ENCODE measurements at places on chromosomes 1 and 21. TPM values are rescaled to one million over a fixed set of nuclear protein-coding genes. Genes with fewer than 3 reads are reported as not detected.

GRCh38 chr1:23029337-23029736 is 10.1 kb downstream of the KDM1A start:
- no peak overlapping the region for H3K4me3 ChIP-seq
- no peak for DNase-seq
- no peak overlapping the region for H3K27ac ChIP-seq
- H3K27me3 ChIP-seq: no peaks in the 10 kb centered on the region
- peaks cover 12% of the 10 kb centered on the region for H3K4me1 ChIP-seq
- peaks cover 17% of the 10 kb centered on the region for H3K36me3 ChIP-seq

DNA sequence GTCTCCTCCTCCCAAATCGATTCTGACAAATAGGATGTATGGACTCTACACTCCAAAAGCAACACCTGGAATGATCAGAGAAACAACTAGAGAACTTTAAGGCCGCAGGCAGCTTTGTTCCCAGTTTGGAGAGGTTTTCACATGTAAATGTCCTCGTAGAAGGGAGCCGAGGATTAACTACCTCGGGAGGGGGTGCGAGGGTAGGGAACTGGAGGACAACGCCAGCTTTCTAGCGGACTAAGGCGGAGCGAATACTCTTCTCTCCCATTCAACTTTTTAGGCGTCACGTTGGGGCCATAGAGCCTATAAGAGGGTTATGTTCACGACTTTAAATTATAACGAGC is 1.2 kb downstream of the SCAF4 start:
- H3K4me3 ChIP-seq: peak overlapping the region; percentile 93
- peak overlapping the region; percentile 94 for H3K27ac ChIP-seq
- DNase-seq: no peak
- peaks cover 41% of the 10 kb centered on the region for H3K4me1 ChIP-seq
- H3K36me3 ChIP-seq: peaks cover 36% of the 10 kb centered on the region
- H3K27me3 ChIP-seq: no peaks in the 10 kb centered on the region

- H3K27me3 ChIP-seq: no peaks in the 10 kb centered on the region
- H3K4me1 ChIP-seq: peaks cover 91% of the 10 kb centered on the region
- H3K36me3 ChIP-seq: no peaks in the 10 kb centered on the region
- no peak for DNase-seq
- H3K4me3 ChIP-seq: no peak within 1 kb of the TSS
Observed at GRCh38 chr1:1206376-1206965, at the start of gene TNFRSF18. Gene TNFRSF18, minus strand, starts transcription at chr1:1206592. Its CDS starts 21 bp downstream, at chr1:1206571.

- H3K27ac ChIP-seq: no peak overlapping the region
- no peak overlapping the region for H3K4me3 ChIP-seq
- DNase-seq: no peak
- H3K27me3 ChIP-seq: peaks cover 65% of the 10 kb centered on the region
- no peaks in the 10 kb centered on the region for H3K4me1 ChIP-seq
Observed at GRCh38 chr1:31238986-31239613, 587 bp downstream of the NKAIN1 start.

DNA sequence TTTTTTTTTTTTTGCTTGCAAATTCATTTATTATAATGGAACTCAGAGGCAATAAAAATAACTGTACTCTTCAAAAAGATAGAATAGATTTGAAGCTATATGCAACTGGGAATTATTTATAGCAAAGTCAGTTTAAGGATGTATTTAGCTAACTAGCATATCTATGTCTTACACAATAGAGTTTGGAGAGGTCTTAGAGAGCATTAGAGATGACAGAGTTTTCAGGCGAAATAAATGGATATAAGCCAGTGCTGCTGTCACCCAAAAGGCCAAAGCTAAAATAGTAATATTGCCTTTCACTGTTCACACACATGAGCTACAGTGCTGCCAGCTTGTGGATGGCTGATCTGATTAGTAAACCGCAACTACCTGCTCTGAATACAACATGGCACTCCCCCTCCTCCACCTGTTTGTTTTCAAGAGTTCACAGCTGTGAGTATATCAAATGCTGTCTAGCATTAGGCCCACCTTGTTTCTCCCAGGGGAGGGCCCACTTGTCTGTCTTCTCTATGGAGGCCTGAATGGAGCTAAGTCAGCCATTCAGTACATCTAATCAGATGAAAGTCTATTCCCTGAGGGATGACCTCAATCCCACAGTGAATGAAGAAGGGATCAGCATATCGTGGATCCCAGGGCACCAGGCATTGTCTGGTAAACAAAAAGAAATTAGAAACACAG is 25.2 kb upstream of the SSX2IP start:
- no peak for DNase-seq
- no peak overlapping the region for H3K27ac ChIP-seq
- peaks cover 32% of the 10 kb centered on the region for H3K4me1 ChIP-seq
- H3K36me3 ChIP-seq: no peaks in the 10 kb centered on the region
- no peaks in the 10 kb centered on the region for H3K27me3 ChIP-seq

- H3K36me3 ChIP-seq: no peaks in the 10 kb centered on the region
- peaks cover 20% of the 10 kb centered on the region for H3K4me1 ChIP-seq
- no peak overlapping the region for H3K27ac ChIP-seq
- no peak for DNase-seq
- no peak overlapping the region for H3K4me3 ChIP-seq
- H3K27me3 ChIP-seq: no peaks in the 10 kb centered on the region
Observed at GRCh38 chr1:156886583-156887281, 6.8 kb upstream of the PEAR1 start.

DNA sequence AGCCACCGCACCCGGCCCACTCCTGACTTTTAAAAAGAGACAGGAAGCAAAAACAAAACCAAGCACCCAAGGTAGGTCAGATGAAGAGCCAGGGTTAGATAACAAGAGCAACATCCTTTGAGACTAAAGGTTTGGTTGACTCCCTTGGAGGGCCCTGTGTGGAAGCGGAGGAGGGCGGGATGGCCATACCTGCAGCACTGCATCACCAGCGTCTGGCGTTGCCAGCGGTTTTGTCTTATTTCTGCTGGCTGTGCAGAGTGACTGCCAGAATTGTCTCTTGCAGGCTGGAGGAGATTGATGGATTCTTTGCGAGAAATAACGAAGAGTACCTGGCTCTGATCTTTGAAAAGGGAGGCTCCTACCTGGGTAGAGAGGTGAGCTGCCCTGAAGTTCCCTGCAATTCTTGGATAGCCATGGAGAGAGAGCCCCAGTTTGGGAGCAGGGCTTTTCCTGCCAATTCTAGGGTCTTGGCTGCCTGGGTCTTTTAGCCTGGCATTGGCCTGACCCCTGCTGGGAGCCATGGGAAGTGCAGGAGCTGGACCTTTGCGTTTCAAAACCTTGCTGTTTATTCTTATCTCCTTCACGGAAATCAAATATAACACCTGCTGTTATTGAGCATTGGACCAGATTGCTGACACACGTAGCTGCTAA is 24.0 kb downstream of the QSOX1 start:
- no peak overlapping the region for H3K27ac ChIP-seq
- H3K4me3 ChIP-seq: no peak overlapping the region
- no peaks in the 10 kb centered on the region for H3K36me3 ChIP-seq
- DNase-seq: peak; percentile 78

DNA sequence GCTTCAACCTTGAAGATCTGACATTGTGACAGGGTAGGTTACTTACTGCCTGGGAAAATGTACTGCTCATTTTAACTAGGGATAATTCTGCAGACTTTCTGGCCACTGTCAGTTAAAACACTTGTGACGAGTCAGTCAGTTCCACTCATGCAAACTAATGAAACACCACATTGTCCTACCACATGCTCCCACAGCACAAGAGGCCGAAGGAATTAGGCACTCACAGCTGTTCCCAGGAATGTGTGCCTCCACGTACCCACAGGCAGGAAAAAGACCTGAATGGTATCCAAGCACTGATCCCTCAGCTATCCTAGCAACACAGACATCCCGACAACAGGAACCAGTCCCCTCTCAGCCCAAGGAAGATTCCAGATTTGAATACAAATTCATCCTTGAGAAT is 12.3 kb downstream of the BCAR3 start:
- H3K36me3 ChIP-seq: no peaks in the 10 kb centered on the region
- peaks cover 42% of the 10 kb centered on the region for H3K4me1 ChIP-seq
- H3K27me3 ChIP-seq: no peaks in the 10 kb centered on the region
- H3K27ac ChIP-seq: no peak overlapping the region
- no peak for DNase-seq

DNA sequence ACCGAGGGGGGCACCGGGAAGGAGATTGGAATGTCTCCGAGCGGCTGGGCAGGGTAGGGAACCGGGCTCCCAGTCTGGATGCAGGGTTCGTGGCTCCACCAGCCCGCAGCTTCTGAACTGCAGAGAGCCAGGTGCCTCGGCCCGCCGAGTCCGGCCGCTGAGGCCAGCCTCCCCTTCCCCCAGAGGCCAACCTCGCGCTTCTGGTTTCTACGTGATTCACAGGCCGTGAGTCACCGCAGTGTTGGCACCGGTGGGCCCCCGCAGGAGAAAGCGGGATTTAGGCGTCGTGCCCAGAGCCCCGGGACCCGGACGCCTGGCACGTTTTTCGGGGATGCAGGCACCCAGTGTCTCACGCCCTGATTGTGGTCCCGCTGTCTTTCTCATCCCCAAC is 458 bp downstream of the CRABP2 start:
- DNase-seq: no peak
- no peak overlapping the region for H3K27ac ChIP-seq
- no peaks in the 10 kb centered on the region for H3K36me3 ChIP-seq

DNA sequence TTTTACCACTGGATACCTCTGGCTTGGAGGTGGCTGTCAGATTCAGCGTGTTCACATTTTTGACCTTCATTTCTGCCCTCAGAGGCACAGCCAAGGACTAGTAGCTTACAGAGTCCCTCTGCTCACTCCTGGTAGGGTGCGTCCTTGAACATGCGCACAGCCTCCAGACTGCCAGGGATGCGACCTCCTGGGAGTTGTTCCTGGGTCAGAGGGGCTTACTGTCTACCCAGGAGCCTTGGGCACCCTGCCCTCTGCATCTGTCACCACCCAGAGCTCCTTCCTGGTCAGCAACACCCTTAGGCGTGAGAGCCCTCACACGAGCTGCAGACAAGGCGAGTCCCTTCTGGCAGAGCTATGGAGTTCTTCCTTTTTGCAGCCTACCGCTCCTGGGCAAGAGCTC is 1.7 kb downstream of the SLX9 start:
- H3K36me3 ChIP-seq: peaks cover 53% of the 10 kb centered on the region
- H3K4me3 ChIP-seq: peak overlapping the region; percentile 84
- no peak overlapping the region for H3K27ac ChIP-seq

- H3K27me3 ChIP-seq: no peaks in the 10 kb centered on the region
- H3K4me3 ChIP-seq: no peak overlapping the region
- DNase-seq: no peak
- H3K36me3 ChIP-seq: no peaks in the 10 kb centered on the region
Observed at GRCh38 chr1:201456499-201457309, 12.3 kb downstream of the PHLDA3 start.

DNA sequence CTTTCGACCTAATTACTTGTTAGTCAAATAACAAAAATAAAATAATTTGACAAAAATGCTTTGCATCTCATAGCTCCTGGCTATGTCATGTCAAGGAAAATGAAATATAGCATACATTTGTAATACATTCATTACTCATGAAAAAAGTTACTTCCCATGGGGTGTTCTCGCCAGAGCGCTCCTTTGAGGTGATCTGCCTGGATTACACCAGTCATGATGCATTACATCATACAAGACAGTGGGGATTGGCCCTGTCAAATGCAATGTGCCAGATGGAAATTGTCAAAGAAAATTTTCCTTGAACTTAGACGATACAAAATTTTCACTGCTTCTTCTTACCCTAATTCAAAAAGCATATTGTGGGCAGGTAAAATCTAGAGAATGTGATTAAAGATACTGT is 215.6 kb upstream of the B3GALT2 start:
- H3K4me1 ChIP-seq: no peaks in the 10 kb centered on the region
- H3K27me3 ChIP-seq: no peaks in the 10 kb centered on the region
- no peak for DNase-seq
- no peak overlapping the region for H3K27ac ChIP-seq
- H3K36me3 ChIP-seq: no peaks in the 10 kb centered on the region

DNA sequence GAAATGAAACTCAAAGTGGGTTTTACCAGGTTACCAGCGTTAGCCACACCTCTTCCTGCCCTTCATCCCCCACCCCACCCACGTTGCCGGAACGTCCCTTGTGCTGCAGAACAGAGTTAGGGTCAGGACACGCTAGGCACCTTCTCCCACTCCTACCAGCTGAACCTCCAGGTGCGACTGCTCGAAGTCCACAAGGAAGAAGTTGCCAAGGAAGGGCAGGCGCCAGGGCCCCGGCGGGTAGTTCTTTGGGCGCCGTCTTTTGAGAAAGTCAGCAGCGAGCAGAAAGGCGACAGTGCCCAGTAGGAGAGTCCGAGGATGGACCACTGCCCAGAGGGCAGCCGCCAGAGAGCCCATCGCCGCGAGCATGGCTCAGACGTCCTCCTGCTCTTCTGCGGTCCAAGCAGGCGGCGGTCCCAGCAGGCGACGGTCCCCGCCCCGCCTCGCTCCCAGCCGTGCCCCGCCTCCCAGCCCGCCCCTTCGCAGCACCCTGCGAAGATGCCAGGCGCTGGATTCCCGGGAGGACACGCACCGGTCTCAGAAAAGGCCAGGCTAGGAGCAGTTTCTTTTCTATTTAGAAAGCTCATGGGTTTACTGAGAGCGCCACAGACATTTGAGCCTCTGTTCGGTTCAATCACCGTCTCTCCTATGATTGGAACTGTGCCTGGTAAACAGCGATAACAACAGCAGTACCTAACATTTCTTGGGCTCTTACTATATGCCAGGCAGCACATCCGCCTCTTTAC is at the start of gene CYP2J2:
Gene CYP2J2, minus strand, starts transcription at position 393 of the 743 bp plus-strand sequence. Its CDS starts 27 bp downstream, at position 366.
- no peaks in the 10 kb centered on the region for H3K36me3 ChIP-seq
- H3K4me1 ChIP-seq: no peaks in the 10 kb centered on the region
- no peak within 1 kb of the TSS for H3K27ac ChIP-seq
- no peak for DNase-seq
- H3K27me3 ChIP-seq: peaks cover 5% of the 10 kb centered on the region

DNA sequence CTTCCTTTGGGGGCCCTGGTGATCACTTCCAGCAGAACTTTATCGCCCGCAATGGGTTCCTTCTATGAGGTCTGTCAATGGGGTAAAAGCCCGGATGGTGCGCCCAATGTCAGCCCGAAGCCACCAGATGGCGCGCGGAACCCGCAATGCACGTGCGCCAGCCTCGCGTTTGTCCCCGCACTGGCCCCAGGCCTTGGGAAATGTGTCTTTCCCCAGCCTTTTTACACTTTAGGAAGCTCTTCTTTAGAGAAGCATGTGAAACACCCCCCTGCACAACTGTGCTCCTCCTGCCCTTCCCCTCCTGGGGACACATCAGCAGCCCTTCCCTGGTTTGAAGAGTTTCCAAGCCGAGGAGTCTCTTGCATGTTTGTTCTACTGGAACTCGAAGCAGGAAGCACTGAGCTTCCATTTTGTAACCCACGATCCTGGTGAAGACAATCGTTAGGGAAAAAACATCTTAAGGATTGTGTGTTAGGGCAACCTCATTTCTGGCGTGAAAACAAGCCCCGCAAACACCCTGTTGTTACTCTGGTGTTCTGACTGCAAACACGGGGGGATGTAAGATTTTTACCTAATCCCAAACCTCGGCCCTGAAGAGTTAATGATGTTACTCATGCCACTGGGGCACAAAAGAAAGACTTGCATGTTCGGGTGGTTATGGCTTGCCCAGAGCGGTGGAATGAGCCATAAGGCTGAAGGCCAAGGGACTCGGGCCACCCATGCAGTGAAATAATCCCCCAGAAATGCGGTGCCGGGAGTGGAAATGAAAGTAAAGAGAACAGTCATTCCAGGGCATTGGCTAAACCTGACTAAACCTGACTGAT is 20.4 kb upstream of the TARBP1 start:
- peak overlapping the region; percentile 33 for H3K27ac ChIP-seq
- H3K36me3 ChIP-seq: no peaks in the 10 kb centered on the region
- H3K4me3 ChIP-seq: no peak overlapping the region
- no peaks in the 10 kb centered on the region for H3K27me3 ChIP-seq

GBP6 gene
- not detected for polyA plus RNA-seq

LINGO4 gene
- not detected for polyA plus RNA-seq

MAP1LC3C gene
- not detected for polyA plus RNA-seq

SPRR2G gene
- polyA plus RNA-seq: not detected

ASCL5 gene
- not detected for polyA plus RNA-seq

LRRIQ3 gene
- 0.38 TPM for polyA plus RNA-seq

PLA2G5 gene
- polyA plus RNA-seq: not detected

Measured in K562 (cell line).